Muscle of leg (tissue), 16 donors: ENCODE measurements at places on chromosomes 1 and 21. TPM values are rescaled to one million over a fixed set of nuclear protein-coding genes. Genes with fewer than 3 reads are reported as not detected.

- peak overlapping the region; percentile 98 for H3K27ac ChIP-seq
- H3K4me3 ChIP-seq: peak overlapping the region; percentile 20
- H3K36me3 ChIP-seq: no peaks in the 10 kb centered on the region
- DNase-seq: peak; percentile 73
Observed at GRCh38 chr1:153790966-153791647, 15.9 kb downstream of the SLC27A3 start.

DNA sequence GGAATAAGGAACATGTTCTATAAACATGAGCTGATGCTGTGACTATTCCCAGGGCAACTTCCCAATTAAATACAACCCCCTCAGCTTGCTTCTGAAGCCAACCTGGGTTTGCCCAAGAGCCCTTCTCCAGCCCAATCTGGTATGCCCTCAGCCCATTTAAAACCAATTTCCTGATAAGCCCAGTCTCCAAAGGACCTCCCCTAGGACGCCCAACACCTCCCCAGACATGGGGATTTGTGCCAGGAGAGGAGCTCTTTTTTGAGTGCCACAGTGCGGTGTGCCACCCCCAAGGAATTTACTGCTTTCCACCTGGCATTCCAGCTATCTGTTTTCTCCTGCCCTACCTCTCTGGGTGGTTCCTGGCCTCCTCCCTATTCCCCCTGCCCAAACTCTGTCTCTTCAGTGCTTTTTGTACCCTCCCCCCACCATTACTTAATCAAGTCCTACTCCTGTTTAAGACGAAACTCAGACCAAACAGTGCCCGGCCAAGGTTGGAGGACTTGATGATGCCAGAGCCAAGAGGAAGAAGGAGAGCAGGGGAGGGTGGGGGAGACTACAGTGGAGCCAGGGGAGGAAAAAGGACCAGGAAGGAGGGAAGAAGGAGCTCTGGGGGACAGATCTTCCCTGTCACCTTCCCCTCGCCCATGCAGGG, 11.4 kb upstream of the EFNA1 start:
- no peak overlapping the region for H3K4me3 ChIP-seq
- peaks cover 33% of the 10 kb centered on the region for H3K27me3 ChIP-seq
- H3K27ac ChIP-seq: no peak overlapping the region
- DNase-seq: no peak
- H3K4me1 ChIP-seq: no peaks in the 10 kb centered on the region

- no peaks in the 10 kb centered on the region for H3K36me3 ChIP-seq
- DNase-seq: peak; percentile 83
- no peaks in the 10 kb centered on the region for H3K27me3 ChIP-seq
- peaks cover 2% of the 10 kb centered on the region for H3K4me1 ChIP-seq
- peak overlapping the region; percentile 63 for H3K27ac ChIP-seq
Observed at GRCh38 chr1:178262120-178262500, 168.2 kb downstream of the RASAL2 start.

DNA sequence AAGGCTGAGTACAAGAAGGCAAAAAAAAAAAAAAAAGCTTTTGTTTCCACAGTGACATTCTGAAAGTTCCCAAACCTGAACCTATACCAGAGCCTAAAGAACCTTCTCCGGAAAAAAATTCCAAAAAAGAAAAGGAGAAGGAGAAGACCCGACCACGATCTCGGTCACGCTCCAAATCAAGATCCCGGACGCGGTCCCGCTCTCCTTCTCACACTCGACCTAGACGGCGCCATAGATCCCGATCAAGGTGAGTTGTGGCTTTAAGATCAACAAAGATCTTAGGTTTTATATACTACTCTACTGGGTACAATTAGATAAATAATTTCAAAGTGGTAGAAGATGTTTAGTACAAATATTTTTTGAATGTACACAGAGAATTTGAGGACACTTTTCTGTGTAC, 9.3 kb downstream of the SRRM1 start:
- H3K4me1 ChIP-seq: no peaks in the 10 kb centered on the region
- no peak overlapping the region for H3K27ac ChIP-seq
- H3K27me3 ChIP-seq: no peaks in the 10 kb centered on the region
- H3K36me3 ChIP-seq: peaks cover 61% of the 10 kb centered on the region
- no peak overlapping the region for H3K4me3 ChIP-seq

DNA sequence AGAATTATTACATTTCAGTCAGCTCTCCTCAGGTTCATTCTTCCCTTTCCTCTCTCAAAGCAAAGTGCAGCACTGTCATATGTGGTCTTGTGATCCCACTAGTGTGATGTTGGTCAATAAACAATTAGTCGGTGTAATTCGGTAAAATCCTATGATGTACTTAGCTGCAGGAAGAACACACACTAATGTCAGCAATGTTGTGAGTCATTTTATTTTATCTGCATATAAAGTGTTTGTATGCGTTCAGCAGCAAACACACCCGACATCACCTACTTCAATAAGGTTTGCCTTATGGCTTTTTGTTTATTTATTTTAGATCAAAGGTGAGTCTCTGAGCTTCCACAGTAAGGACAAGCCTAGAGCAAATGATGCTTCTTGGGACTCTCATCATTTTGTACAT, 47.8 kb downstream of the PTPN14 start:
- no peak overlapping the region for H3K27ac ChIP-seq
- no peaks in the 10 kb centered on the region for H3K27me3 ChIP-seq
- DNase-seq: no peak
- no peak overlapping the region for H3K4me3 ChIP-seq

DNA sequence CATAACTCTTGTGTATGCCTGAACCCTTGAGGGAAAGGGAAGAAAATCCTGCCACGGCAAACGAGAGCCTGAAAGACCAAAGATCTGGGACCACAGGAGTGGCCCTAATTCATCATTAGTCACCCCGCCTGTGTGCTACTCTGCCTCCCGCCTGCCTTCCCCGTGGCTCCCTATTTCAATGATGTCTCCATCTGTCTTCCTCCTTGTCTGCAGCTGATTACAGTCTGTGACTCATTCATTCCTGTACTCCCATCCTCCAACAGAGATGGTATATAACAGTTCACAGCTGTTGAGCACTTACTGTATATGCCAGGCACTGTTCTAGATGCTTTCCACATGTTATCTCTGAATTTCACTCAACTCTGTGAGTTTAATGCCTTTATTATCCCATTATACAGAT, 96.6 kb downstream of the SEC16B start:
- no peaks in the 10 kb centered on the region for H3K4me1 ChIP-seq
- no peak overlapping the region for H3K27ac ChIP-seq
- no peaks in the 10 kb centered on the region for H3K27me3 ChIP-seq
- DNase-seq: peak; percentile 29
- no peak overlapping the region for H3K4me3 ChIP-seq

- peak; percentile 92 for DNase-seq
- H3K4me3 ChIP-seq: peak within 1 kb of the TSS; percentile 95
- peak within 1 kb of the TSS; percentile 94 for H3K27ac ChIP-seq
- H3K27me3 ChIP-seq: peaks cover 15% of the 10 kb centered on the region
- peaks cover 27% of the 10 kb centered on the region for H3K4me1 ChIP-seq
Observed at GRCh38 chr1:169106095-169106920, at the start of gene ATP1B1. Gene ATP1B1, plus strand, starts transcription at chr1:169106690. Its CDS starts 140 bp downstream, at chr1:169106830.

DNA sequence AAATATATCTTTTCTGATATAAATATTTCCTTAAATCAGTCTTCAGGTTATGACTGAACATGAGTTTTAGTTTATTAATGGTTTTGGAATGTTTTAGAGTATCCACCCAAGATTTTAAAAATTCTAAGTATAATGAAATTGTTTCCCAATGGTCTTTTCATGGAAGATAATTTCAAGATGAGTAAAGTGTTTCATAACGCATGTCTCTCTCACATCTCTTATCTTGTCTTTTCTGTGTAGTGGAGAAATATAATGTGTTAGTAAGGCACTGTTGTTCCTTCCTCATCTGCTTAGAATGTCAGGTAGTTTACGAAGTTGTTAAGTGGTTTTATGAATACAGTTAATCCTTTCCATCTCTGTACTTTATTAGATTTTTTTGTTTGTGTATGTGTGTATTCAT, 49.6 kb downstream of the PLA2G4A start:
- H3K27ac ChIP-seq: no peak overlapping the region
- no peaks in the 10 kb centered on the region for H3K27me3 ChIP-seq
- no peaks in the 10 kb centered on the region for H3K36me3 ChIP-seq
- no peaks in the 10 kb centered on the region for H3K4me1 ChIP-seq
- DNase-seq: no peak
- H3K4me3 ChIP-seq: no peak overlapping the region

GRCh38 chr1:218587900-218588299, 242.8 kb downstream of the TGFB2 start:
- H3K27me3 ChIP-seq: no peaks in the 10 kb centered on the region
- H3K27ac ChIP-seq: no peak overlapping the region
- peaks cover 18% of the 10 kb centered on the region for H3K4me1 ChIP-seq
- no peaks in the 10 kb centered on the region for H3K36me3 ChIP-seq

- no peaks in the 10 kb centered on the region for H3K27me3 ChIP-seq
- no peak for DNase-seq
- no peaks in the 10 kb centered on the region for H3K36me3 ChIP-seq
- no peak overlapping the region for H3K4me3 ChIP-seq
Observed at GRCh38 chr1:159879977-159880376, 17.5 kb upstream of the VSIG8 start.

DNA sequence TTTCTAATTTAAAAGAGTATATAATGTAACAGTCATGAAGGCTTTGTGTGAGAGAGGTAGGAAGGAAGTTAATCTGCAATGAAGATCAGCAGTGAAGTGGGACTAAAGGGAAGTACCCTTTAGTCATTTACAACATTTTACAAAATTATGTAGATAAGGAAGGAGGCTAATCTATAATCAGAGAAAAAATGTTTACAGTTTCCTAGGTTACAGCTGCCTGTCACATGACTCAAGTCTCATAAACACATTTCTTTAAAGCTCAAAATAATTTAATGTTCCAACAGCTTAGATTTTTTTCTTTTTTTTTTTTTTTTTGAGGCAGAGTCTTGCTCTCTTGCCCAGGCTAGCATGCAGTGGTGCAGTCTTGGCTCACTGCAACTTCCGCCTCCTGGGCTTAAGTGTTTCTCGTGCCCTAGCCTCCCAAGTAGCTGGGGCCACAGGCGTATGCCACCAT, 26.2 kb upstream of the CAP1 start:
- no peak for DNase-seq
- H3K27me3 ChIP-seq: peaks cover 6% of the 10 kb centered on the region
- H3K4me1 ChIP-seq: no peaks in the 10 kb centered on the region
- no peak overlapping the region for H3K27ac ChIP-seq
- no peak overlapping the region for H3K4me3 ChIP-seq
- H3K36me3 ChIP-seq: no peaks in the 10 kb centered on the region

GRCh38 chr1:14553711-14554110, 44.8 kb upstream of the KAZN start:
- no peaks in the 10 kb centered on the region for H3K4me1 ChIP-seq
- peaks cover 6% of the 10 kb centered on the region for H3K27me3 ChIP-seq
- no peak for DNase-seq
- no peaks in the 10 kb centered on the region for H3K36me3 ChIP-seq
- H3K4me3 ChIP-seq: no peak overlapping the region

DNA sequence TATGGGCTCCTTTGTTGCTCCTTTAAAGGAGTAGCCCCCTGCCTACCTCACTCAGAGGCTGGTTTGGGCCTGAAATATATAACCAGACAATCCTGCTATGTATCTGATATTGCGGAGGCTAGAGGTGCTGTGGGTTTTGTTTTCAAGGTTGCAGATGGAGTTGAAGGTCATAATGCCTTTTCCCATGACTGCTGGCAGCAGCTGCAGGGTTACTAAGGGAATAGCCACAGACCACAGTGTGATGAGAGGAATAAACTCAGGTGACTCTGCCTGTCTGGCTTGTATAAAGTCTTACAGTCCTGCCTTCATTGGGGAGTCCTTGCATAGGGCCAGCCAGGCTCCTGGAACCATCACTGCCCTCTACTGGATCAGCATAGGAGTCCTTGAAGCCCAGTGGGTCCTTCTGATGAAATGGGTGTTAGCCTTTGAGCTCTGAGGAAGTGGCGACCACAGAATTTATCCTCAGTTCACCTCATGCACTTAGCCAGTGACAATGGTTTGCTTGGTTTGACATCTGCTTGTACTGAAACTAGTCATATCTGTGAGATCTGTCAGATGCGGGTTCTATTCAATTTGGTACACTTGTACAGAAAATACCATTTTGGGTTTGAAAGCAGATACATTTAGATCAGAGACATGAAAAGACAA, 174.4 kb upstream of the HMCN1 start:
- H3K4me3 ChIP-seq: no peak overlapping the region
- no peaks in the 10 kb centered on the region for H3K4me1 ChIP-seq
- no peaks in the 10 kb centered on the region for H3K27me3 ChIP-seq
- peak; percentile 38 for DNase-seq

The DAB1 gene
- polyA plus RNA-seq: 2.3 TPM

The ANXA9 gene
- polyA plus RNA-seq: 3.5 TPM

The ESPN gene
- polyA plus RNA-seq: 3.7 TPM

The FGR gene
- polyA plus RNA-seq: 1.8 TPM

The PLA2G5 gene
- polyA plus RNA-seq: 0.26 TPM

The DIRAS3 gene
- polyA plus RNA-seq: 4.2 TPM
